Body of pancreas (tissue), 4 donors: ENCODE measurements at places on chromosomes 12 and 14.

DNA sequence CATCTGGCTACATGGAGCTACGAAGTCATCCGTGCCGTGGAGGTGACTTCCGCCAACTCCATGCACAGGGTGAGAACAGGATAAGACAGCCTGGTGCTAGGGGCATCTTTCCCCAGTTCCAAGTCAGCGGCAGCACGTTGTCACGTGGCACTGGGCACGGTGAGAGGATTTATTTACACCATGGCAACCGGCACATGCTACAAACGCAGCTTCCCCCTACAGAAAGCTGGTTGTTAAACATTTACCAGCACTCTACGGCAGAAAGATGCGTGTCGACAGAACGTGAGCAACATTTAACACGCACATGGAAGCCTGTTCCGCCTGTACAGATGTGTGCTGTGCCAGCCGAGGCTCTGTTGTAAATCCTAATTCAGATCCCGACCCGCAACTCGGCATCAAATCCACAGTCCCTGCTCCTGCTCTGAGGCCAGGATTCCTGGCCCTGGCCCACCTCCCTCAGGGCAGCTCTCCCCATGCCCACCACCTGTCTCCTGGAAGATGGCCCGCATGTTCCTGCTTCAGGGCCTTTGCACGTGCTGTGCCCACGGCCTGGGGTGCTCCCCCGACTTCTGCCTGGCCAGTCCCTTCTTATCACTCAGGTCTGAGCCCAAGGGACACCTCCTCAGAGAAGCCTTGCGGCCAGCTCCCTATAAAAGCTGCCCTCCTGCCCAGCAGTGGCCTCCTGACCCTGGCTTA, 114.1 kb downstream of the RFLNA start:
- DNase-seq, result peak; percentile 56

DNA sequence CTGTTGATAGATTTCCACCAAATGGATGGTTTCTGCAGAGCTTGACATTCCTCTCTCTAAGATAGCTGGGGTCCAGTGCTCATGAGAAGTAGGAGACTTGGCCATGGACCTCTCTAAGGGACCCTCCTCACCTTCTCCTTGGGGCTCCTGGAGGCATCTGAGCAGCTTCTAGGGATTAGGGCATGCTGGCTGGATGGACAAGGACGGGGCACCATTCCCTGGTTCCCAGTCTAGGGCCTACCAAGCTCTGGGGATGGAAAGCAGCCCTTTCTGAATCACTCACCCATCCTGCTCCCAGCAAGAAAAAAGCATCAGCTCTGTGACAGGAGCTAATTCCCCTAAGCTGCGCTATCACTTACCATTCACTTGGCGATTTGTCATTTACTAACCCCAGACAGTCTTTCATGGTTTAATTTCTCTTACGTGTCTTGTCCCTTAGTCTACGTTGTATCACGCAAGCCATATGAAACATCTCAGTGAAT, 39.5 kb downstream of the VWF start:
- DNase-seq, result no peak

DNA sequence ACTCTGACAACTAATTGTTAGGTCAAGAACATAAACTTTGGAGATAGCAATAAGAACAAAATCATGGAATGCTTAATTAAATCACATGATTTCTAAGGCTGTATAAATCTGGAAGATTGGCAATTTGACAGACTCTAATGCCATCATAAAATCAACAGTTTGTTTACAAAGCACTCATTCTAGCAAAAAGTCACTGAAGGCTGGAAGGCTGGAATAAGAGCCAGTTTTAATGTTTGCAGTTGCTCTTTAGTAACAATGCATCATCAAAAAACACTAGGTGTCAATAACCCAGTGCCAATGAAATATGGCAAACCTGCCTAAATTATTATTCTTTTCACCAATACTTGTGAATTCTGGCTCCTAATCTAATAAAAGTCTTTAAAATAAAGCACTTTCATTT, 65.0 kb downstream of the NUMB start:
- no peak for DNase-seq

DNA sequence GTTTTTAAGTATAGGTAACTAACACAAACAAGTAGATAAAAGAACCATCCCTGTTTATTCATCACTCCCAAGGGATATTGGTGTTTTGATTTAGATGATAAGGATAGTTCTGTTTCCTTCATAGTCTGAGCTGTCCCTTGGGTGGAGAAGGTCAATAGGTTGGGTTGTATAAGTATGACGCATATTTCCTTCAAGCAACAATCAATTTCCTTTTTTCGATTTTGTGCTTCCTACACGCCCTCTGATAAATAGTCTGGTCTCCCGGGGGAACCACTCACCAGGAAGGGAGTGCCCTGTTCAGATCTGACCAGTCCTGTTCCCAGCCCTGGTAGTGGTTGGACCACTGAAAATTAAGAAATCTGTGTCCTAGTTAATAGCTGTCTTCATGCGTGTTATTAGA, 378.8 kb upstream of the FAR2 start:
- DNase-seq, result no peak

GRCh38 chr12:9273276-9273675, 65.1 kb upstream of the PZP start:
- no peak for DNase-seq

GRCh38 chr12:42903736-42904135, 314.2 kb upstream of the PRICKLE1 start:
- no peak for DNase-seq

- DNase-seq, result peak; percentile 72
Observed at GRCh38 chr12:68040450-68041075, 51.3 kb downstream of the IFNG-AS1 start.

GRCh38 chr12:51351913-51352532, 5.5 kb upstream of the CELA1 start:
- peak; percentile 77 for DNase-seq

DNA sequence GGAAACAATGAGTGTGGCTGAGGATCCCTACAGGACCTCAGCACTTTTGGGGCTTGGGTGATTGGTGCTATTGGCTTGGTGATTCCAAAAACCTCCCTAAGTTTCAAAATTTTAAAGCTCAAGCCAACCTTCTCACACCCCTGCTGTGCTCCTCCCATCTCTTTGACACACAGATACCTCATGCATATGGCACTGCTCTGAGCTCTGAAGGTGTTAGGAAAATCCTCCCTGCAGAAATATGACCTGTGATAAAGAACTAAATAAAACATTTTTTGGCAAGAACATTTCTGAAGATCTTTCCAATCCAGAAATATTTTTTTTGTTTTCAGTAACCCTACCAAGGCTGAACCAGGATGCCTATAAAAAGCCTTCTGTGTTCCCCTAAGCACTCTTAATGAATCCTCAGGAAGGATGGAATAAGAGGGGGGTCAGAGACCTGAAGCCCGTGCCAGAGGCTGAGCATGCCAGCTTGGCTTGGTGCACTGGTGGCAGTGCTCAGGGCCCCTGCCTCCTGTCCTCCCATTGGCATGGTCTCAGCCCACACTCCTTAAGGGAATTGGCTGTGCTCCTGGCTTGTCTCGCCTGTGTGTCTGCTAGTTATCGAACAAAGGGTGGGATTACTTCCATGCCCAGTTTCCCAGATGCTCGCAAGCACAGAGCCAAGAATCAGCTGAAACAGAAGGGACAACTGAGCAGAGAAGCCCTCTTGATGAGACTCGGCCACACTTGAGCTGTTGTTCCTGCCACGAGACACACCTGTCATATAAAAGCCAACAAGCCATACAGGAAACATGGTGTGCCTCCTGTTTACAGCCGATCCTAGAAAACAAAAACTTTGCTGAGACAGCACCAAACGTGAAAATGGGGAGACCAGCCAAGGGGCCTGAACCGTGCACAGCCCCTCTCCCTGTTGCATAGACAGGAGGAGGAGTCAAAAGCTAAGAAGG, 132.7 kb upstream of the EEA1 start:
- DNase-seq, result no peak

- no peak for DNase-seq
Observed at GRCh38 chr14:35163384-35163783, 41.0 kb downstream of the PRORP start.

GRCh38 chr14:68787092-68787992, 5.5 kb downstream of the ZFP36L1 start:
- DNase-seq, result peak; percentile 64

DNA sequence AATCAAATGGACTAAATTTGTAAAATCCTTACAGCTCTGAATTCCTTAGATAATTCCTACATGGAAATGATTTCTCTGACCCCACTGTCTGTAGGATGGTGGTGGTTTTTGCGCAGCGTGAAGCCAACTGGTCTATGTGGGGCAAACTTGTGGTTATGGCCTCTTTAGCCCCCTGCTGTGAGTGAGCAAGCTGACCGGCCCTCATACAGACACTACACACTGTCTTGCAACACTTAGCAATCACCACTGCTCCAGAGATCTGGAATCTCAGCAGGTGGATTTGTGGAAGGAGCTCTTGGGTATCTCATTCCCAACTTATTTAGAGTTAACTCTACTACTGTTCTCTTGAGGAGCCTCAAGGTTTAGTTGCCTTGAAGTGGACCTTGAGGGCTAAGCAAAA, 70.2 kb downstream of the SCN8A start:
- no peak for DNase-seq

DNA sequence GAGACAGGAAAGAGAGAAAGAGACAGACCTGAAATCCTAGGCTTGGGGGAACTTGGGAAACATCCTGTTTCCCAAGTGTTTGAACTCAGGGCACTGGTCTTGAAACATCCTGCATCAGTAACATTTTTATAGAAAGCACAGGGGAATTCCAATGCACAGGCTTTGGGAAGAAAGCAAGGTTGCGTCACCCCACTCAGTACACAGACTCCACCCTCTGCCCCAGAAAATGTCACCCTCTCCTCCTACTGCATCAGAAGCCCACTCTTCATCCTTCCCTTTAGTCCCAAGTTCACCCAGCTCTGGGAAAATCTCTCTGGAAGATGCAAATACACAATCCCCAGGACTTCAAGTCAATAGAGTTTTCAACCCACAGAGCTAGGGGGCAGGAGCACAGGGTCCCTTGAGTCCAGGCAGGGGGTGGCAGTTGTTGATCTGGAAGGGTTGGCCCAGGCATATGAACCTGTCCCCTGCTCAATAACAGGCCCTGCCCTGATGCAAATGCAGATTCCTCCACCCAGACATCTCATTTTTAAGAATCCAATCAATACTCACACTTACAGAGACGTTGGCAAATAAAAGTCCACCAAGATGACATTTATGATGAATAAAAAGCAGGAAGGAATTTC, 1.7 kb downstream of the RDH16 start:
- no peak for DNase-seq

- no peak for DNase-seq
Observed at GRCh38 chr12:89840162-89840922, 131.7 kb upstream of the ATP2B1 start.

- DNase-seq, result no peak
Observed at GRCh38 chr12:70094467-70094866, 148.8 kb upstream of the CNOT2 start.

- peak; percentile 78 for DNase-seq
Observed at GRCh38 chr12:989751-990660, 1.0 kb upstream of the ERC1 start.

GRCh38 chr14:93054006-93054405, 61.7 kb downstream of the ITPK1 start:
- DNase-seq, result no peak
